CD8-positive, alpha-beta memory T cell (primary cell): ENCODE measurements at places on chromosomes 12 and 14. TPM values are rescaled to one million over a fixed set of nuclear protein-coding genes. Genes with fewer than 3 reads are reported as not detected.
A peak's percentile ranks its signal among the peaks of the same experiment; 100 is the strongest.

The CMAS gene
- total RNA-seq = 40.3 TPM

- H3K27me3 ChIP-seq = no peaks in the 10 kb centered on the region
- H3K4me3 ChIP-seq = no peak overlapping the region
- no peaks in the 10 kb centered on the region for H3K4me1 ChIP-seq
- no peak for DNase-seq
- H3K36me3 ChIP-seq = peaks cover 14% of the 10 kb centered on the region
Measured at GRCh38 chr14:39043352-39043943, 59.6 kb downstream of the SEC23A start.

DNA sequence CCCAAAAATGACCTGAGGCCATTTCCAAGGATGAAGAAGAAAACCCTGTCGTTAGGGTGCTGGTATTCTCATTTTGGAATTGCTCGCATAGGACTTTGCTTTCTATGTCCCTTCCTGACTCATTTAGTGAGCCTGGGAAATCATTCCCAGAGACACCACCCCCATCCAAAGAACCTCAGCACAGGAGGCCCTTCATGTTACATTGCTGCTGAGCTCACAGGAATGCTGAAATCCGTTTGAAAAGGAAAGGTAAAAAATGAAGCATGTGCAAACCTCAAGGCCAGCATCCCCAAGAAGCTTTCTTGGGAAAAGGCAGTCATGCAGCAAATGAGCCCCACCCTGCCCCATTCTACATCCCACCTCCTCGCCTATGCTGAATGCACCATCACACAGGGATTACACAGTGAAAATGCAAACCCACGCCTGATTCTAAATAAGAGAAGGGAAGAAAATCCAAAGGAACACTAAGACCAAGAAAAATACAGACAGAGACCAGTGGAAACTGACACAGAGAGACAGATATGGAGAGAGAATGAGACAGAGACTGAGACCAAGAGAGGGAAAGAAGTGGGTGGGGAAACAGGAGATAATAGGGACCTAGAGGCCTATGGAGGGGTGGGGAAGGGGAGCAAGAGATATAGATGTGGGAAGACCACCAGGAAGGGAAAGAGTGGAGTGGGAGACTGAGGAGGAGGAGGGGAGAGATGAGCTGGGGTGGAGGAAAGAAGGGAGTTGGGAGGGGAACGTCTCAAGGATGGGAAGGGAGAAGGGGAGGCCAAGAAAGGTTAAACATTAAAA is 33.5 kb downstream of the NIN start:
- no peak for DNase-seq
- H3K4me1 ChIP-seq = peaks cover 27% of the 10 kb centered on the region
- no peak overlapping the region for H3K27ac ChIP-seq
- H3K4me3 ChIP-seq = no peak overlapping the region

DNA sequence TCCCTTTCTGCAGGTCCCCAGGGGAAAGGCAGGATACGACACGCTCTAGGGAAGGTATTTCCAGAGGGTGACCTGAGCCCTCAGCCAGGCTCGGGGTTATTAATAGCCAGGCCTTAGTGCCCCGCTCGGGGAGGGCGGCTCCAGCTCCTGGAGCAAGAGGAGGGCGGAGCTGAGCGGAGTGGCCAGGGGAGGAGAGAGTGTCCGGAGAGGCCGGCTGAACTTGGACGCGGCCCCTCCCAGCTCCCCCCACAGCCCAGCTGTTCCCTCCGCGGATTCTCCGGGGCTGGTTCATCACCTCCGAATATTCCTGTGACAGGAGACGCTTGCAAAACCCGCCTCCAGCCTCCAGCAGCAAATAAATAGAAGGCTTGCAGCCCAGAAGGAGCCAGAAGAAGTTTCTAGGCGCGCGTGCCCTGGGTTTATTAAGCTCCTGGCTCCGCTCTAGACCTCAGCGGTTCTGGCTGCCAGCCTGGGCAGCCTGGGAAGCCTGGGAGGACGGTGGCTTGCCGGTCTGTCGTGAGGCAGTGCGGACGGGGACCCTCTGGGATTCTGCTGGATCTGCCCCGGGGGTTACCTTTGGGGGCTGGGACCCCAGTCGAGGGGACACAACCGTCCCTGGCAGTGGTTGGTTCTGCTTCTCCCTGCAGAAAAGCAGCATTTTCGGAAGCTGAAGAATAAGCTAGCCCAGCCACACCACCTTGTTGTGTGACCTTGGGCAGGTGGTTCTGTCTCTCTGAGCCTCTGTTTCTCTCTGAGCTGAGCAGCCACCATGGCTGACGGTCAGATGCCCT is at the start of gene HSPB8:
Gene HSPB8 (plus strand): TSS at position 388 of the 791 bp plus-strand sequence. CDS start 382 bp downstream, at position 770.
- H3K4me1 ChIP-seq = no peaks in the 10 kb centered on the region
- H3K4me3 ChIP-seq = no peak within 1 kb of the TSS
- DNase-seq = no peak
- no peak within 1 kb of the TSS for H3K27ac ChIP-seq
- no peaks in the 10 kb centered on the region for H3K27me3 ChIP-seq
- no peaks in the 10 kb centered on the region for H3K36me3 ChIP-seq

The KLHL33 gene
- total RNA-seq = 0.09 TPM

DNA sequence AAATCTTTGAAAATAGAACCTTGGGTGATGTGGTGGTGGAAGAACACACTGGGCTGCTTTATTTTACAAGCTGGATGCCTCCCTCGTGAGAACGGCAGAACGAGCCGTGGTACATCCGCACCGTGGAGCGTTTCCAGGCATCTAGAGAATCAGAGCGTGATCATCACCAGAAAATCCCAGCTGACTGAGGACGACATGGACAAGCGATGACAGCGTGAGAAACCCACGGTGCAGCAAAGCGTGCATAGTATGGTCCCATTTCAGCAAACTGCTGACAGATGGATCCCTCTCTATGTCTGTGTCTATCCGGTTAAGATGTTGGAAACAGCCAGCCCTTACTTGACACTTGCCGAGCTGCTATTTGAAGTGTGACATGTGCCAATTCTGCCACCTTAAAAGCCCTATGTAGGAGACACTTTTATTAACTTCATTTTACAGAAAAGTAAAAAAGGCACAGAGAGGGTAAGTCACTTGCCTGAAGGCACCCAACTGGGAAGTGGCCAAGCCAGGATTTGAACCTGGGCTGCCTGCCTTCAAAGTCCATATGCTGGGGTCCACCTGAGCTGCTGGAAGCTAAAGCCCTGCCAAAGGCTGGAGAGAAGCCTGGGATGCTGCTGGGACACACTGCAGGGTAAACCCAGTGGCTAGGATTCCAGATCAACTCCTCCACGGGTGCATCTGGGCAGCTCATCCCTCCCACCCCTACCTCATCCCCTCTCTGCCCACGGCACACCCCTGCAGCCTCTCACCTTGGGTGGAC is 14.9 kb downstream of the SCARB1 start:
- no peak overlapping the region for H3K4me3 ChIP-seq
- no peaks in the 10 kb centered on the region for H3K4me1 ChIP-seq
- no peaks in the 10 kb centered on the region for H3K27me3 ChIP-seq
- DNase-seq = no peak
- no peaks in the 10 kb centered on the region for H3K36me3 ChIP-seq
- no peak overlapping the region for H3K27ac ChIP-seq

DNA sequence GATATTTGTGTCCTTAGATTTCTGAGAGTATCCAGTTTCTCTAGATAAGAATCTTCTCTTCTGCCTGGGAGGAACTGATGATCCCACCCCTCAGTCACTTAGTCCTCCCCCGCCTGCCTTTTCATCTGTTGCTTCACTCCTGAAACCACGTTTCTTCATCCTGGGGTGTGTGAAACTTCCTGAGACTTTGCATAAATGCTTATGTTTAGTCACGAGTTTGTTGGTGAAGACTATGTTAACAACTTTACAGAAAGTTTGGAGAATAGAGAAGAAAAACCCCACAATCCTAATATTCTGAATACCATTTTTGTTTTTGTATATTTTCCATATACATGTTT is 33.2 kb downstream of the MARK3 start:
- no peaks in the 10 kb centered on the region for H3K36me3 ChIP-seq
- no peak for DNase-seq
- no peak overlapping the region for H3K4me3 ChIP-seq
- H3K27ac ChIP-seq = peak overlapping the region; percentile 18

- H3K27me3 ChIP-seq = no peaks in the 10 kb centered on the region
- H3K36me3 ChIP-seq = no peaks in the 10 kb centered on the region
- no peak for DNase-seq
- no peak overlapping the region for H3K4me3 ChIP-seq
- no peak overlapping the region for H3K27ac ChIP-seq
Measured at GRCh38 chr12:90128526-90128925, 419.9 kb upstream of the ATP2B1 start.

DNA sequence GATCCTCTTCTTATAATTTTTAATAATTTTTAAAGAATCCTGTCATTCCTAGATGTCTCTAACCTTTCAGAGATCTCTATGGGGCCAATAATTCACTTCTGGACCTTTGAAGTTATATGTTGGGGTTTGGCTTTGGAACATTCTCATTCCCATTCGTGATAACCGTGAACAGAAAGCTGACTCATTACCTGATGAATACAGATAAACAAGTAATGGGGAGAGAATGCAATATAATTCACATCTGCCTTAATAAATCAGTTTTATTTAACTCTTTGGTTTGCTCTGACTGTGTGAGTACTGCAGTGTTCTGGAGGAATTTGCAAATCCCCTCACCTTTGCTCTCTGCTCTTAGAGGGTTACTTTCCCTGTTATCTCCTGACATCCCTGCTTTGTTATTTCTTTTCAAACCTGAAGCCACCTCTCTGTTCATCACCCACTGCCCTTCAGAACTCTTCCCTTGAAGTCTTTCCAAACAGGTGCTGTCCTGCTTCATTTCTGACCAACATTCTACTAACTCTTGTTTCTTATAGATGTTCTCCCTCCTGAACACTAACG is 79.6 kb upstream of the SLC38A2 start:
- no peak overlapping the region for H3K27ac ChIP-seq
- H3K4me1 ChIP-seq = peaks cover 35% of the 10 kb centered on the region
- no peaks in the 10 kb centered on the region for H3K27me3 ChIP-seq
- no peak overlapping the region for H3K4me3 ChIP-seq
- H3K36me3 ChIP-seq = no peaks in the 10 kb centered on the region
- DNase-seq = no peak

- H3K27me3 ChIP-seq = no peaks in the 10 kb centered on the region
- no peaks in the 10 kb centered on the region for H3K36me3 ChIP-seq
- no peak overlapping the region for H3K27ac ChIP-seq
- H3K4me3 ChIP-seq = no peak overlapping the region
- H3K4me1 ChIP-seq = peaks cover 53% of the 10 kb centered on the region
Measured at GRCh38 chr12:6769666-6770065, 2.7 kb upstream of the LAG3 start.

The MGP gene
- not detected for total RNA-seq

- H3K4me1 ChIP-seq = no peaks in the 10 kb centered on the region
- no peak overlapping the region for H3K4me3 ChIP-seq
- no peak for DNase-seq
- H3K27me3 ChIP-seq = no peaks in the 10 kb centered on the region
- H3K36me3 ChIP-seq = no peaks in the 10 kb centered on the region
Measured at GRCh38 chr14:100864960-100865681, 38.4 kb downstream of the RTL1 start.

DNA sequence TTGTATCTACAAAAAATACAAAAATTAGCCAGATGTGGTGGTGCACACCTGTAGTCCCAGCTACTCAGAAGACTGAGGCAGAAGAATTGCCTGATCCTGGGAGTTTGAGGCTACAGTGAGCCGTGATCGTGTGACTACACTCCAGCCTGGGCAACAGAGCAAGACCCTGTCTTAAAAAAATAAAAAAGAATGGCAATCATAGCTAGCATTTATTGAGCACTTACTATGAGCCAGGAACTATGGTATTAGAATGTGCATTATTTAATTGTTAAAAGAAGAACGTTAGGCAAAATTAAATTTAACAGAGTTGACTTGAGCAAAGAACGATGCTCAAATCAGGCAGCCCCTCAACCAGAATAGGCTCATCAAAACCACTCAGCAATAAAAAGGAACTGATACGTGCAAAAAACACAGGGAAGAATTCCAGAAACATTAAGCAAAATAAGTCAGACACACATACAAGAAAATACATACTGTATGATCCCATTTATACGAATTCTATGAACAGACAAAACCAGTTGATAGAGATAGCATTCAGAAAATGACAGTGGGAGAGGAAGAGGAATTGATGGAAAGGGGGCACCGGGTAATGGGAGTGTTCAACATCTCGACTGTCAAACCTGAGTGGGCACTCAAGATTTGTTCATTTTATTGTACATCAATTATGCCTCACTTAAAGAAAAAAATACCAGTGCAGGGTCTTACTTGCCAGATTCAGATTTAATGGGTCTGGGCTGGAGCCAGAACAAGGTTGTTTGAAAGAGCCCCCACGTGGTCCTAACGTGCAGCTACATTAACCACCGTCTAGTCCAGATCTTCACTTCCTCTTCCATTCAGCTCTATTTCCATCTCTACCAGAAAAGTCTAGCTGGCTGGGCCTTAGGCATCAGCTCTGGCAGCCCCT is 8.0 kb downstream of the SCNN1A start:
- no peaks in the 10 kb centered on the region for H3K36me3 ChIP-seq
- H3K4me3 ChIP-seq = no peak overlapping the region
- no peaks in the 10 kb centered on the region for H3K27me3 ChIP-seq
- no peak overlapping the region for H3K27ac ChIP-seq

The ANKRD33 gene
- not detected for total RNA-seq

The C12orf60 gene
- total RNA-seq = 3.1 TPM

The ABCB9 gene
- 3.7 TPM for total RNA-seq

DNA sequence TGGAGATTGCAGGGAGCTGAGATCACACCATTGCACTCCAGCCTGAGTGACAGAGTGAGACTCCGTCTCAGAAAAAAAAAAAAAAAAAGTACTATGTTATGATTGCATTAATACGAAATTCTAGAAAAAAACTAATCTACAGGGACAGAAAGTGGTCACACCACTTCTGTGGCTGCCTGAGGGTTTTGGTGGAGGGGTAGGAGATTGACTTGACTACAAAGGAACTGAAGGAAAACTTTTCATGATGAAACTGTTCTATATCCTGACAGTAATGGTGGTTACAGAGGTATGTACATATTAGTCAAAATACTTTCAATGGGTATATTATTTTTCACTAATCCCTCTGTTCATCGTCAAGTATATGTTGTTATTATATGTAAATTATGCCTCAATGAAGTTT is 42.1 kb downstream of the FOXN3 start:
- no peaks in the 10 kb centered on the region for H3K27me3 ChIP-seq
- H3K27ac ChIP-seq = no peak overlapping the region
- peaks cover 19% of the 10 kb centered on the region for H3K4me1 ChIP-seq
- H3K36me3 ChIP-seq = no peaks in the 10 kb centered on the region
- no peak for DNase-seq
- H3K4me3 ChIP-seq = no peak overlapping the region

The BMP4 gene
- total RNA-seq = not detected

DNA sequence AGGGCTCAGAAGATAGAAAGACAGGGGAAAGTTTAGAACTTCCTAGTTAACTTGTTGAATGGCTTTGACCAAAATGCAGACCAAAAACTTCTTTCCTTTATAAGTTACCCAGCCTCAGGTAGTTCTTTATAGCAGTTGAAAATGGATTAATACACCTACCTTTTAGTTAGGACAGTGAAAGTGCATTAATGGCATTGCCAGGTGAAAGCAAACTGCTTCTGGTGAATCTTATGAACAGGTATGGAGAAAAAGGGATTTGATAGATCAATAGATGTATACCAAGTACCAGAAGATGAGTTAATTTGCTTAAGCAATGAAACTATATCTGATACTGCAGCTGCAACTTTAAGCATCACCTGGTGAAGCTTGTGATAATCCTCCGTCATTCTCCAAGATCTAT is 14.2 kb upstream of the STYK1 start:
- H3K4me3 ChIP-seq = no peak overlapping the region
- no peaks in the 10 kb centered on the region for H3K36me3 ChIP-seq
- H3K27me3 ChIP-seq = no peaks in the 10 kb centered on the region
- no peak overlapping the region for H3K27ac ChIP-seq
- H3K4me1 ChIP-seq = no peaks in the 10 kb centered on the region

The GLIPR1L1 gene
- not detected for total RNA-seq

The IL22 gene
- 0.64 TPM for total RNA-seq
